Stimulated activated CD8-positive, alpha-beta memory T cell treated with anti-CD3 and anti-CD28 coated beads, Interleukin-7, amount 100 ng/mL, for 1 hour (primary cell): ENCODE measurements at places on chromosomes 3 and 15.

GRCh38 chr3:28139967-28140634, 101.3 kb upstream of the CMC1 start:
- DNase-seq, result no peak

- no peak for DNase-seq
Observed at GRCh38 chr3:54949491-54950044, 21.7 kb upstream of the LRTM1 start.

- no peak for DNase-seq
Observed at GRCh38 chr15:85828874-85829273, 34.1 kb upstream of the KLHL25 start.

GRCh38 chr3:197746801-197747237, 2.9 kb upstream of the FYTTD1 start:
- DNase-seq, result no peak

DNA sequence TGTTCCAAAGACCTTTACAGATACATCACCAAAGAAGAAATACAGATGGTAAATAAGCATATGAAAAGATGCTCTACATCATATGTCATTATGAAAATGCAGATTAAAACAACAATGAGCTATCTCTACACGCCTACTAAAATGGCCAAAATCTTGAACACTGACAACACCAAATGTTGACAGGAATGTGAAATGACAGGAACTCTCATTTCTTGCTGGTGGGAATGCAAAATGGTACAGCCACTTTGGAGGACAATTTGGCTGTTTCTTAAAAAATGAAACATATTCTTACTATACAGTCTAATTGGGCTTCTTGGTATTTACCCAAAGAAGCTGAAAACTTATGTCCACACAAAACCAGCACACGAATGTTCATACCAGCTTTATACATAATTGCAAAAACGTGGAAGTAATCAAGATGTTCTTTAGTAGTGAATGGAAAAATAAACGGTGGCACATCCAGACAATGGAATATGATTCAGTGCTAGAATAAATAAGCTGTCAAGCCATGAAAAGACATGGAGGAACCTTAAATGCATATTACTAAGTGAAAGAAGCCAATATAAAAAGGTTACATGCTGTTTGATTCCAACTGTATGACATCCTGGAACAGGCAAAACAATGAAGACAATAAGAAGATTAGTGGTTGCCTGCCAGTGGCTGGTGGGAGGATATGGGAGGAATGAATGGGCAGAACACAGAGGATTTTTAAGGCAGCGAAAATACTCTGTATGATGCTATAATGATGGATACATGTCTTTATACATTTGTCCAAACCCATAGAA, 81.3 kb upstream of the NEDD4 start:
- no peak for DNase-seq

DNA sequence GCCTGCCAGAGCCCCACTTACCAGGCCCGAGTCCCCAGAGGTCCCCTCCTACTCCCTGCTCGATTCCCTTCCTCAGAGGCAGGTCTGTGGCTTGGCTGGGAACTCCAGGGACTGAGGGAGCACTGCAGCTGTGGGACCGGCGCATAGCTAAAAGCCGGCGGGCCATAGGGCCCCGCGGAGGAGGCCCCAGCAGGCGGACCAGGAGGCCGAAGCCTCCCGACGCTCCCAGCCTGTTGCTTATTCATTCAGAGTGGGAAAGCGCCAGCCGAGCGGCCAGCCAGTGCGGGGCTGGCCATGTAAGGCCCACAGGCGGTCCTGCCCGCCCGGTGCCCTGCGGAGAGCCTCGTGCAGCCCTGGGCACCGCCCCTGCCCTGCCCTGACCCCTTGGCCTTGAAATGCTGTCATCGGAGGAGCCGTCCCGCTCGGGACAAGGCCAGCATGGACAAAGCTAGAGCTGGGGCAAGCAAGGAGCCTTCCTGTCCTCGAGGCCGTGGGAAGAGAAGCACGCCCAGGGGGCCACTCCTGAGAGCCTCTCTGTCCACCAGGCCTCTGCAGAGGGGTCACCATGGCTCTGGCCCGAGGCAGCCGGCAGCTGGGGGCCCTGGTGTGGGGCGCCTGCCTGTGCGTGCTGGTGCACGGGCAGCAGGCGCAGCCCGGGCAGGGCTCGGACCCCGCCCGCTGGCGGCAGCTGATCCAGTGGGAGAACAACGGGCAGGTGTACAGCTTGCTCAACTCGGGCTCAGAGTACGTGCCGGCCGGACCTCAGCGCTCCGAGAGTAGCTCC, at the start of gene LOXL1:
TSS of gene LOXL1 (plus strand) at position 244 of the 784 bp plus-strand sequence. CDS start at position 566, 322 bp downstream.
- no peak for DNase-seq

- no peak for DNase-seq
Observed at GRCh38 chr3:159848348-159849118, 140.1 kb upstream of the IL12A start.

DNA sequence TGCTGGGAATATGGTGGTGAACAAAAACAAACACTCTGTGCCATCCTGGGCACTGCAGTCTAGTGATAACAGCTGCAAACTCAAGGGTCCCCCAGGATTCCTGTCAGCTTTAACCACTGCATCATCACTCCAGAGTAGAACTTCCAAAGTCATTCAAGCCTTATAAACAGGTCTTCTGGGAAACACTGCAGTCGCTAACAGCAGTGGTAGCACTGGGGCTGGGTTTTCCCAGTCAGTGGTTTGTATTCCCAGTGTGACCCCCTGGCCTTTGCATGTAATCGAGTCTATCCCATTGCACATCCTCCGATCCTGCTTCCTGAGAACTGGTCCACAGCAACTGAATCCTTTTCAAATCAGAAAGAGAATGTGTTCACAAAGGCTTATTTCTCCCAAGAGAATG, 623.5 kb downstream of the EDEM1 start:
- no peak for DNase-seq

- no peak for DNase-seq
Observed at GRCh38 chr15:101398247-101398646, 91.3 kb downstream of the PCSK6 start.

DNA sequence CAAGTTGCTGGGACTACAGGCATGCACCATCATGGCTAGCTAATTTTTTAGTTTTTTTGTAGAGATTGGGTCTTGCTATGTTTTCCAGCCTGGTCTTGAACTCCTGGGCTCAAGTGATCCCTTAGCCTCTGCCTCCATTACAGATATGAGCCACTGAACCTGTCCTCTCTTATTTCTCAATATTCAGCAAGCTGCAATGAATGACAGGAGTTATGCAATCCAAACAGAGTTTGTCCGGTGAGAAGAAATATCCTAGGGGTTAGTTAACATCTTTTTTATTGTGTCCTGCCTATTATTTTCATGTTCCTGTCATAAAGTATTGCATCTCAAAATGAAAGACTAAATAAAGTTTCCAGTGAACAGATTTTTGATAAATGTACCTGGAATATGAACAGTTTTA, 1161.4 kb downstream of the OTOL1 start:
- no peak for DNase-seq

DNA sequence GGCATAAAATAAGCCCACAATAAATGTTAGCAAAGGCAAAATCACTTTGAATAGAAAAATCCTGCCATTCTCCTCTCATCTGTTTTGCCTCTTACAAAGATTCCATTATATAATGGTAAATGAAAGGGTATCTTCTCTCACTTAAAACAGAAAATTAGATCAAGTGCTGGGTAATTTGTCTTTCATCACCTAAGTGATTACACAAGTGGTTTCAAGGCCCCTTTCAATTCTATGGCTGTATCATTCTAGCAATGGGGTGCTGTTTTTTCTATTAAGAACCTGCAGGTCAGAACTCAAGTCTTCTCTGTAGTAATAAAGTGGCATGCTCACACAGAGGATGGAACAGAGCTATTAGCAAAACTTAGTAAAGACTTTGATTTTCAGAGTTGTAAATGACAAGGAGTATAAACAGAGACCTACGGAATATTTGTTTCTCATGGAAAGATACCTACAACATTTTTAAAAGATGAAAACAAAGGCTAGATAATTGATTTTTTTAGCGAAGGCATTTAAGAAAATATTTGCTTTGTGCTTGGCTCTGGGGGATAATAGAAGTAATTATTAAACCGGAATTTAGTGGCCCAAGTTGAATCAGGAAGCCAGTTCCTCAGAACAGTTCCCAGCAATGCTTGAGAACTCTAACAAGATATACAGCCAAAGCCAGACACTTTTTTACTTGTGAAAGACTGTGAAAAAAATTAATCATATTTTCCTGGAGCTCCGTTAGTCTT, 137.4 kb downstream of the CMSS1 start:
- no peak for DNase-seq

- no peak for DNase-seq
Observed at GRCh38 chr3:2921903-2922302, 188.3 kb downstream of the IL5RA start.

- no peak for DNase-seq
Observed at GRCh38 chr15:36666228-36666905, 86.9 kb downstream of the CDIN1 start.

- DNase-seq, result no peak
Observed at GRCh38 chr15:79494963-79495755, 63.0 kb downstream of the MINAR1 start.

- DNase-seq, result no peak
Observed at GRCh38 chr3:100761211-100761942, 52.1 kb downstream of the TFG start.

DNA sequence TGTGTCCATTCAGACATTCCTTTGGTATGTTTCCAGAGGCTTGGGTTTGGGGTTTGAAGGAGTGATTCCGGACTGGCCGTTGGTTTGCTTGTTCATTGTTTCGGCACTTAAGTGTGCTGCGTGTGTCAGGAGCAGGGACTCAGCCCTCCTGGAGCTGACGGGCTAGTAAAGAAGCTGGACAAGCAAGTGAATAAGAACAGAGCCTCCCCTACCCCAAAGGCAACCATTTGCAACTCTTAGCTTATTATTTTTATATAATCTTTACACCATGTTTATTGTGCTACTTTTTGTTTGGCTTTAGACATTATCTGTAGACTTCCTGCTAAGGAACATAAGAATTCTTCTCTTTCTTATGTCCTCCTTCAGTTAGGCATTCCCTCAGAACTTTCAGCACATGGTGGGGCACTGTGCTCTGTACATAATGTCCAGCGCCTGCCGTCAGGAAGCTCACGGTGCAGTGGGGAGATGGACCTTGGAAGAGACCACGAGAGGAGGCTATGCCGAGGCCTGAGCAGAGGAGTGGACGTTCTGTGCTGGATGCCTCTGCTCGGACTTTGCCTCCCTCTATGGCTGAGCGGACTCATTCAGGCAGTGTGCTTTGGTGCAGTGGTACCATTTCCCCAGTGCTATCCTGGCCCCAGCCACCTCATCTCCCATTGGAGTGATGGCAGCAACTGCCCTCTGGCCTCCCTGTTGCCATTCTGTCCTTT, 65.4 kb downstream of the EEFSEC start:
- no peak for DNase-seq

GRCh38 chr3:142285083-142285517, 59.7 kb upstream of the GK5 start:
- DNase-seq, result no peak

- DNase-seq, result no peak
Observed at GRCh38 chr15:43854801-43855200, 28.0 kb downstream of the WDR76 start.

GRCh38 chr3:157136647-157137387, 23.1 kb downstream of the CCNL1 start:
- no peak for DNase-seq

GRCh38 chr3:49454898-49455681, 15.0 kb upstream of the DAG1 start:
- DNase-seq, result no peak

DNA sequence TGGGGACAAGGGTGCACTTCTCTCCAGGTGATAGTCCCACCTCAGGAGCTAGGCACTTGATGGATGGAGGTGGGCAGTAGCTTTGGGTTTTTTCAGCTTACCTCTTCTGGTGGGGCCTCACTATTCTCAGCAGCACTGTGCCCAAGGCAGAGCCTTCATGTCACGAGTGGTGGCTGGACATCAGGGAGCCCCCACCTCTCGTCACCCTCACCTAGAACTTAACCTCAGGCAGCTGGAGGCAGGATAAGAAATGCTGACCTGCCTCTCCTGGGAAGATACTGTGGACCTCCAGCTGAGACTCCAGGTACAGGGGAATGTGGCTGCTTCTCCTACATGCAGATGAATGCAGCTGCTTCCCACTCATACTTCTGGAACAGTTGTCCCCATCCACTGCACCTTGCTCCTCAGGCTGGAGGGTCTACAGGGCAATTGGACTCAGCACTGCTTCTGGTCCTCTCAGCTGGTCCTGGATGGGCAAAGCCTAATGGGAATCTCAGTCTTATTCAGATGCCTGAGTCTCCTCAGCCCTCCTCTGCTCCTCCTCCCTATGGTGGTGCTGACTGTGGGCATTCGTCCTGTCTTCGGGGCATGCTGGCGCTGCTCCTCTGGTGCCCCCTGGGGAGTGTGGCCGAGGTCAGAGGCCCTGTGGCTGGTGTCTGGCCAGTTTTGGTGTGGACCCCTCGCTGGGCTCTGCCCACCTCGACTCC, 129.9 kb downstream of the KLF13 start:
- no peak for DNase-seq

GRCh38 chr3:107561980-107562379, 39.2 kb downstream of the BBX start:
- DNase-seq, result no peak

GRCh38 chr3:8723612-8724011, 10.0 kb upstream of the CAV3 start:
- no peak for DNase-seq

- no peak for DNase-seq
Observed at GRCh38 chr3:178705925-178706324, 169.7 kb downstream of the KCNMB2 start.

DNA sequence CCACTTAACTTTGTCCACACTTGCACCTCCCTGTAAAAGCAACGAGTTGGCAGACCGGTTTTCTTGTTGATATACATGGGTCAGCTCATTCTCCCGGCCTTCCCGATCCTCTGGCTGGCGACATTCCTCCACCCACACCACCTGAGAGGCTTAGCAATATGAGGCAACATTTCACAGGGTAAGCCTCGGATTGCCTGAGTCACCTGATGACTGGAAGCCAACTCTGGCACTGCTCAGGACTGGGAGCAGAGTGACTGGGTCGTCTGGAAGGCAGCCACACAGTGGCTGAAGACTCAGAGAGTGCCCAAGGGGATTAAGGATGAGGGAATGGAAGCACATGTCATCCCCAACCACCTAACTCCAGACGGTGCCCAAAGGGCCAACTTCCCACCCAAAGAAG, 9.8 kb downstream of the HOMER2 start:
- no peak for DNase-seq

DNA sequence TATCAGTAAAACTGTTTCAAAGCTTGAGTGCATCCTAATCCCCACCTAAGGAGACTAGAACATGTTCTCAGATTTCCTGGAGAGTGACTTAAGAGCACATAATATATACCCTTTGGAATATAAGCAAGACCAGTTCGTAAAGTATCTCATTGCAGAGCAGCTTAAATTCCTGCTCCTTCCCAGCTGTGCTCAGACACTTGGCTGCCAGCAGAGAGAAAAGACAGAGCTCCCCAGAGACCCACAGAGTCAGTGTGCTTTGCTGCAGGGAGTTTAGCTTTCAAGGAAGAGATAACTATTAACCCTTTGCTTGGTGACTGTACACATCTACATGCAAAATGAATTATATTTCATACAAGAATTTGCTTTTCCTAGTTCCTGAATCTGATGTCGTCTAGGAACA, 338.1 kb upstream of the ARHGEF26 start:
- DNase-seq, result no peak

DNA sequence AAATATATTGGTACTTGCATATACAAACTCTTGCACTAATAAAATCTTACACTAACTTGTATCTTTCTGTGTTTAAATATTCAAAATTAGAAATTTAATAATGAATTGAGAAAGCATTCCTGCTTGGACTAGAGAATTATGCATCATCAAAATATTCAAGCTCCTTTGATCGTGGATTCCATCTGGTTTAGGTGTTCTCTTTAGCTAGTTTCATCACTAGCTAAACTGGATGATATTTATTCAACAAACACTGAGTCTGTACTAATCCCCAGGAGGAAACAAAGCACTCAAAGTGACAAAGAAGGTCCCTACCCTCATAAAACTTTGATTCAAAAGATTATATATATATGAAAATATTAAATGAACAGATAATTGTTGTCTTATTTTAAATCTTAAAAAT, 1360.9 kb upstream of the ALCAM start:
- DNase-seq, result no peak
